Activated CD4-positive, alpha-beta T cell treated with anti-CD3 and anti-CD28 coated beads, Interleukin-10, Interleukin-2, amounts not matched to agents 100 ng/mL and 50 ng/mL, durations not matched to agents 16 hours and 8 hours (primary cell): ENCODE measurements at places on chromosomes 12 and 14.

DNA sequence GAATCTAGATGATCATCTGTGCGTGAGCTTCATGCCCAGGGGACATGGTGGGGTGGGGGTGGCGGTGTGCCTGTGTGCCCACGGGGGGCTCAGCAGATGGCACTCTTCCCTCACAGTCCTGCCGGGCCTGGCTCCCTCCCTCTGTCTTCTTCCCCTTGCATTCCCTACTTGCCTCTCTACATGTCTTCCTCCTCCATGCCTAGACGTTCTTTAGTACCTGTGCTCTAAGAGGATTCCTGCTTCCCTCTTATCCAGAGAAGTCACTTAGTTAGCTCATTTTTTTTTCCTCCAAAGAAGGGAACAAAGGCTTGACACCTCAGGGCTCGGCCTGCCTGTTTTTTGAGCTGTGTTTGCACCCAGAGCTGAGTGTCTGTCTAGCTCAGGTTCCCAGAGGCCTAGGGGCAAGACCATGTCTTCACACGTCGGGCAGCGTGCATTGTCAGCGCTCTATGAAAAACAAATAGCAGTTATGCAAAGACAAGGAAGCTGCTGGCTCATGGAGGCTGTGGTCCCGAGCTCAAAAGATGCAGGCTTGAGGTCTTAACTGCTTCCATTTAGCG, 48.8 kb downstream of the NINJ2 start:
- DNase-seq, result peak; percentile 40

GRCh38 chr12:92928962-92929915, at the start of gene EEA1:
EEA1 (minus strand) TSS chr12:92929295; CDS start chr12:92929066, 229 bp downstream.
- peak; percentile 98 for DNase-seq

- no peak for DNase-seq
These were observed 24.6 kb downstream of the FAM222A start for GRCh38 chr12:109738209-109738608.

DNA sequence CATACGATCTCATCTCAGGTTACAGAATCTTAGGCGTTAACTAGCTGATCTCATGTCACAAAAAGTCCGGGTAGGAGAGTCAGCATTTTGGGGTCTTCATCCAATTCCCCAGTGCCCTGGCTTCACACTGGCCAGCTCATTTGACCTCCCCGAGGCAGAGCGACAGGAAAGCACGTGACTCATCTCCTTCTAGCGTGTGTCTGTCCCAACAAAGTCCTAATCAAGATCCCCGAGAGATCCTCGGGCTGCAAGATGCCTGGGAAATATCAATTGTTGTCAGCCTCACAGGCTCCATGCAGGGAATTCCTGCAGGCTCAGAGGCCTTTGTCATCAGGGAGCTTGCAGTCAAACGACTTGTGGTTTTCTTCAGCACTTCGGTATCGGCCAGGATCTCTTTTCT, 57.5 kb downstream of the ZNF664 start:
- DNase-seq, result no peak

DNA sequence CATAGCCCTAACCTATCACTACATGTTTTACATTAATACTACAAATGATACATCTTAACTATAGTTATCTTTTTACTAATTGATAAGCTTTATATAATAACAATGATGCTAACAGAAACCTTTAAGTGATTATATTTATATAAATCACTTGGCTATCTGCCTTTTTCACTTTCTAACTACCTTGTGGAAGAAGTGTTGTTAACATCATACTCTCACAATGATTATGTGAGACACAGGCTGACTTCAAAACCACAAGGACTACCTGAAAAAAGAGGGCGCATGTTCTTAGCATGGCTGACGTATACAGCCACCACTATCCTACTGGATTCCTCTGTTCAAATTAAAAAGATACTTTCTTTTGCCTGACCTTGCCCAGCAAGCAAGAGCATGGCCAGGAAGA, 135.3 kb upstream of the SOX5 start:
- peak; percentile 13 for DNase-seq

DNA sequence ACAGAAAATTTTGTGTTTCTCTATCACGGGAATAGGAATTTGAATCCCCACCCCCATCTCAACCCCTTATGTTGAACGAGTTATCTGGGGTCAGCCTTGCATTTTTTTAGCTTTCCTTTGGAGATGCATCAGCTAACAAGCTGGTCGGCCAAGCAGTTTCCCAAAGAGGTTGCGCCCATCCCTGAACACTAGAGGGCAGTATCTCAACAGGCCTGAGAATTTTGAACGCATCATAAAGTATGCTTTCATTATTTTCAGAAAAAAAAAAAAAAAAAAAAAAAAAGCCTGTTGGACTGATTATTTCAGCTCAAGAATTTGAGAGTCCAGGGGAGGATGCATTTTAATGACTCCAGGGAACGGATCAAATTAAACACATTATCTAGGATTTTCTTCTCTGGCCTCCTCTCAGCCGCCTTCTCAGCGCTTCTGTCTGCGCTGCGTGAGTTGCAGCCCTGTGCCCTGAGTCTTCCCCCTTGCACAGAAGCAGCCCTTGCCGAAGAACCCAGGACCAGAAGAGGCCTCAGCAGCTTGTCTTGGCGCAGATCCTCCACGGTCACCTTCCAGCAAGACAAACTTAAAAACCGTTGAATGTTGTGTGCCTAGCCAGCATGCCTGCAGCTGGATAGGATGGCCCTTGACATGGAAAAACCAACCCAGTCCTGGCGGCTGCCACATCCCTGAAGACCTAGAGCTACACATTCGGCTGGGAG, 76.6 kb upstream of the GZMB start:
- peak; percentile 76 for DNase-seq

- no peak for DNase-seq
These were observed 20.8 kb upstream of the PYROXD1 start for GRCh38 chr12:21416511-21417121.

DNA sequence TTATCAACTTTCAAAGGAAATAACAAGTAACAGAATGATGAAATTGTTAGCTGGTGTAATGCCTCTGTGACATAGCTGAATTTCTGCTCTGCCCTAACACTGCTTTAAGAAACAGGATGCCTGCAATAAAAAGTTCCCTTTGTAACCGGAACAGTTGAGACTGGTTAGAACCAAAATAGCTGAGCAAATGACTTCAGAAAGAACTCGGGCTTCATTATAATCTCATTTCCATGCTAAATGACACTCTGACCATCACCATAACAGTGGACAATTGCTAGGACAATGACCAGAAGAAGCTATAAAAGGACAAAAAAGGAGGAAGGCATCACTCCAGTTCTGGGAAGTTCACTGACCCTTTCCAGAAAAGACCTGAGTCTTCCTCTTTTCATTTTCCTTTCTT, 23.5 kb upstream of the PYGL start:
- DNase-seq, result no peak

GRCh38 chr12:7645395-7646177, 20.1 kb downstream of the APOBEC1 start:
- DNase-seq, result peak; percentile 38

DNA sequence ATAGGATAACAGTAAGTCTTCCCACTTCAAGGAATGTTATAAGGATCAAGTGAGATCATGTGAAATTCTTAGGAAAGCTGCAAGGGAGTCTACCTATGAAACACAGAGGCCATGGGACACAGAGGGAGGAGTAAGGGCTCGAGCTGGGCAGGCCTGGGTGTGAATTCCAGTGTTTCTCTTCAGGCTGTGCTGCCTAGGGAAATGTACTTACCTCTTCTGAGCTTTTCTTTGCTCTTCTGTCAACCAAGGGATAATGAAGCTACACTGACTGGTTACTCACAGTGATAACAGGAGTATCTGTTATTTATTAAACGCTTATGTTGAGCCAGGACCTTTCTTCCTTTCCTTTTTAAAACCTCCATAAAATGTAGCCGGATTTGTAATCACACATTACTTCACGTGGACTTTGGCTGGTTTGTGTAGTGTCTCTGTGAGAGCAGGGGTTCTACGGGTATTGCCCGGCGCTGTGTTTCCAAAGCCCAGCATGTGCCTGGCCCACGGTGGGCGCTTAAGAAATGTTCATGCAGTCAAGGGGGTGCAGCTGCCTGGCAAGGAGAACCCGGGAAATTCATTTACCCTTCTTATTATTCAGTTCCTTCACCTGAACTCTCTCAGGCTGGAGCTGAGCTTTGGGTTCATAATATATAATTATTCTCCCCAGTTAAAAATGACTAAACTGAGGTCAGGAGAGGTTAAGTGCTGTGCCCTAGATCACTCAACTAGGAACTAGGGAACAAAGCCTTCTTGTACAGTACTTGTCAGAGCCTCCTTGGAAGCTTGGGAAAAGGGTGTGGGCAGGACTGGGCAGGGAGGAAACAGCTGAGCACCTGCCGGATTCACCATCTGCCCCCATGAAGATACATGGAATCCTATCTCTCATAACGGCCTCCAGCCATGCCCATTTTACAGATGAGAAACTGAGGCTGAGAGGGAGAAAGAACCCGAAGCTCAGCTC, 214.2 kb downstream of the CACNA1C start:
- DNase-seq, result no peak

GRCh38 chr12:67151886-67152285, 117.3 kb upstream of the CAND1 start:
- no peak for DNase-seq

GRCh38 chr14:101733211-101733610, 28.3 kb upstream of the PPP2R5C start:
- DNase-seq, result no peak

GRCh38 chr14:33790996-33791395, 159.9 kb downstream of the EGLN3 start:
- DNase-seq, result no peak

GRCh38 chr14:31269634-31270195, 62.1 kb upstream of the HECTD1 start:
- DNase-seq, result no peak

DNA sequence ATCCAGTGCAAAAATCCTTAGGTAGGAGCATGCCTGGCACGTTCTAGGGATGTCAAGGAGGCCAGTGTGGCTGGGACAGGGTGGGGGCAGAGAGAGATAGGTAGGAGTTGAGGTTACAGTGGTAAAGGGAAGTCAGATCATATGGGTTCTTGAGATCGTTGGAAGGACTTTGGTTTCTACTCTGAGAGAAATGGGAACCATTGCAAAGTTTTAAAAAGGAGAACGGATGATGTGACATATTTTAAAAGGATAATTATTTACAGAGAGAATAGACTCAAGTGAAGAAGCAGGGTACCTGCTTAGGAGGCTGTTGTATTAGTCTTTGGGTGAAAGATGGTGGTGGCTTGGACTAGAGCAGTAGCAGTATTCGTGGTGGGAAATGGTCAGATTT, 47.6 kb upstream of the ATP2B1 start:
- DNase-seq, result no peak
